ENCODE measurements at places on chromosomes 6 and 20.

DNA sequence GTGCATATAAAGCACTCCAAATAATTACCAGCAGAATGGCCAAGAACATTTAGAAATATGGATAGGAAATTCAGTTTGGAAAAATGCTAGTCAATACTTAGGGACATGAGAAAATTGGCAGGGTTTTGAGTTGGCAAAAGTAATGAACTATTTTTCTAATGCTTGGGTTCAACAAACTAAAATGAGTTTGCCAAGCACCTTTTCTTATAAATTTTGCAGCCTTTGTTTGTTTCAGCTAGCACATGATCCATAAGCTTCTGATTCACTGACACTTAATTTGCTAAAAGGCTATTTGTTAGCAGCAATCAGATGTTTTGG, 324.8 kb downstream of the QKI start:
- DNase-seq, result no peak

DNA sequence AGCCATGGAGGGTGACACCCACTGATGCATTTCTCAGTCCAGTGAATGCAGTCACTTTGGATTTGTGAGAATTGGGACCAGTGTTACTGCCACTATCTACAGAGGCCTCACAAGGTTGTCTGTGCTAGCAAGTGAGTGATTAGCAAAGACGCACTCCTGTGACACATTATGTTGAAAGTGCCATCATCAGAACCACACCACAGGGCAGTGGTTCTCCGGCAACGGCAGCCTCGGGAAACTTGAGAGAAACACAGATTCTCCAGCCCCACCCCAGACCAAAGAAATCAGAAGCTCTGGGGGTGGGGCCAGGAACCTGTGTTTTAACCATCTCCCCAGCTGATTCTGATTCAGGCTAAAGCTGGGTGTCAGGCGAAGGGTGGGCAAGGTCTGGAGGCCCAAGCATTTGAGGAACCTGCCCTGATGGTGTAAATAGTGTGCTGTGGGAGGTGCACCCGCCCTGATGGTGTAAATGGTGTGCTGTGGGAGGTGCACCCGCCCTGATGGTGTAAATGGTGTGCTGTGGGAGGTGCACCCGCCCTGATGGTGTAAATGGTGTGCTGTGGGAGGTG, 39.9 kb downstream of the TMEM242 start:
- DNase-seq, result no peak

- DNase-seq, result no peak
Measured at GRCh38 chr6:53634184-53634631, 31.3 kb downstream of the KLHL31 start.

- DNase-seq, result no peak
Measured at GRCh38 chr20:62814060-62814708, 2.7 kb upstream of the COL9A3 start.
